ENCODE measurements at places on chromosomes 7 and 10. TPM values are rescaled to one million over a fixed set of nuclear protein-coding genes. Genes with fewer than 3 reads are reported as not detected.

Gene CHAT
- total RNA-seq = not detected

Gene GSTO2
- total RNA-seq = 0.28 TPM

Gene TRIM73
- total RNA-seq = 3.2 TPM

- no peak for ATAC-seq
Measured at GRCh38 chr10:111988646-111989045, 194.9 kb downstream of the GPAM start.

DNA sequence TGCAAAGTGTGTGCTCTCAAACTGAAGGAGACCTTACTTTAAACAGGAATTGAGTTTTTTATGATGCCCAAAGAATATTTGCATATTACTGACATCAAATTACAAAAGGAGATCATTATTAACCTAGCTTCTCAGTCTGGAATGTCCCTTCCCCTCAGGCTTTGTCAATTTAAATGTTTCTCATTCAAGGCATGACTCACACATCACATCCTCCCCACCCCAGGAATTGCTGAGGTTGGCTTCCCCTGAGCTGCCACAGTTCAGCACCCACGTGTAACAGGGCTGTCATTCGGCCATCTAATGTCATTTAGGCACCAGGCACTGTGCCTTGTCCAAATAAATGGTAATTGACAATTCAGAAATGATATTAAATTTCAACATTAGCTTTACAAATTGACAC, 305.9 kb upstream of the MGMT start:
- peak; percentile 46 for ATAC-seq

Gene VCL
- total RNA-seq = 27.2 TPM

GRCh38 chr10:3025026-3025683, 42.2 kb upstream of the PFKP start:
- no peak for ATAC-seq

Gene STOX1
- 0.21 TPM for total RNA-seq

Gene OPN1SW
- total RNA-seq = not detected

All from activated T-helper 17 cell treated with anti-CD3 and anti-CD28 coated beads, Interleukin-2, amount 50 U/mL, for 72 hours (primary cell).